ENCODE measurements at places on chromosomes 1 and 21.

GRCh38 chr1:237938553-237938952 lies 47.8 kb upstream of the ZP4 start:
- no peak for DNase-seq

DNA sequence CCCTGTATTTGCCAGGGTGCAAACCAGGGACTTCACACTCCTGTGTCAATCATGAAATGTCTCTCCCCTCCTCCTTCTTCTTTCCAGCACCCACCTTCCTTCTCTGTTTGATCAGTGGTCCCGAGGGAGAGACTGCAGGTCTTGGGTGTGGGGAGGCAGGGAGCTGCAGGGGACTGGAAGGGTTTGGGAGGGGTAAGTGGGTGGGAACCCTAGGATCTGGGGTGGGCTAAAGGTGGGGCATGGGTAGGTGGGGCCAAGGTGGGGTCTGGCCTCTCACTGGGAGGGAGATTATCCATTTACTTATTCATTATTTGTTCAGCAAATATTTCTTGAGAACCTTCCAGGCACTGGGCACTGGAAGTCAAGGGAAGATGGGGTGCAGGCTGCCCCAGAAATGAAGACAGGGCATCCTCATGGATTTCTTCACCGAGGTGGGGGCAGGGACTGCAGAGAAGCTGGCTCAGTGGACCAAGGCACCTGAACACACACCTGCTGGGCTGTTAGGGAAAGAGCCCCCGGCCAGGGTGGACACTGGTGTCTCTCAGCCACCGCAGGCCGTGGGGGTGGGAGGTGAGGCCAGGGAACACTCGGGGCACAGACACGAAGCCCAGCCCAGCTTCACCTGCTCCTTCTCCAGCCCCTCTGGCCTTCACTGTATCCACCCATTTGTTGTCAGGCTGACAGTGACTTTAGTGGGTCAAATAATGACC lies 193.9 kb upstream of the C1orf174 start:
- DNase-seq, result no peak

DNA sequence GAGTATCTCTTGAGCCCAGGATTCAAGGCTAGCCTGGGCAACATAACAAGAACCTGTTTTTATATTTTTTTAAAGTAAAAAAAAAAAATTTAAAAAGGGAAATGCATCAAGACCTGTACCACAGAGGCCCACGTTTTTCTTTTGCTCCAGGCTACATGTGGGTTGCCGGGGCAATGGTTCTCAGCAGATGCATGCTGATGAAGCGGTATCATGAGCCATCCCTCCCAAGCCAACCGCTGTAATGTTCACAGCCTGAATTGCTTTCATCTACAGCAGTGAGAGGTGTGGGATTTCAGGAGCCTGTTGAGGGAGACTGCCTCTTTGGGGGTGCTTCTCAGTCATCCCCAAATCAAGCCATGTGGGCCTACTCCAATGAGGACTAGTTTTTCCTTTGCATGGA lies 60.5 kb downstream of the CD58 start:
- no peak for DNase-seq

DNA sequence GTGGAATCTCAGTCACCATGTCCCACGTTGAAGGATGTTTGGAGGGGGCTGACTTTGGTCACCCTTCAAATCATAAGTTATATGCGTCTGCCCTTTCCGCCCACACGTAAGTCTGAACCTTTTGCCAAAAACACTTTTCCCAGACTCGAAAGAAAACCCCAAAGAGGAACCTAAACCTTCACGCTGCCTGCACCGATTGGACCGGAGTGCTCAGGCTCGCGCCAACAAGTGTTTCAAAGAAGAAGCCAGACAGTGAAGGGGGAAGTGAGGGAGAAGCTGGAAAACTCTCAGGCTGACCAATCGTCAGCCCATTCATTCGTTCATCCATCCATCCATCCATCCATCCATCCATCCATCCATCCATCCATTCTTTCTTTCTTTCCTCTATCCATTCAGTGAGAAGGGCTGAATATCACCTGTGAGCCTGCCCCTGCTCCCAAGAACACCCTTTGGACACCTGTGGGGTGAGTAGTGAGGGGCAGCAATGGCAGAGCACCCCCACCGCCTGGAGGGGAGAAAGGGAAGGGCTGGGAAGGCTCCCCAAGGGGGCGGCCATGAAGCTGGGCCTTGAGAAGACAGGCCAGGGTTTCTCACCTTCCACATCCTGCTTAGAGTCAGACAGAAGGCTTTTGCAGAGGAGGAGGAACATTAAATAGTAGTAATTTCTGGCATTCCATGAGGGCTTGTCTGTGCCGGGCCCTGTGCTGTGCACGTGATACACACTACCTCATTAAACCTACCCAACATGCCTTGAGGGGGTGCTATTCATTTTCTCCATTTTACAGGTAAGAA lies 27.1 kb upstream of the RUNX3 start:
- DNase-seq, result no peak

- DNase-seq, result no peak
These were observed 135.8 kb upstream of the B3GALT2 start for GRCh38 chr1:193322211-193322610.

- DNase-seq, result no peak
These were observed 127.1 kb upstream of the CACYBP start for GRCh38 chr1:174872615-174873058.

DNA sequence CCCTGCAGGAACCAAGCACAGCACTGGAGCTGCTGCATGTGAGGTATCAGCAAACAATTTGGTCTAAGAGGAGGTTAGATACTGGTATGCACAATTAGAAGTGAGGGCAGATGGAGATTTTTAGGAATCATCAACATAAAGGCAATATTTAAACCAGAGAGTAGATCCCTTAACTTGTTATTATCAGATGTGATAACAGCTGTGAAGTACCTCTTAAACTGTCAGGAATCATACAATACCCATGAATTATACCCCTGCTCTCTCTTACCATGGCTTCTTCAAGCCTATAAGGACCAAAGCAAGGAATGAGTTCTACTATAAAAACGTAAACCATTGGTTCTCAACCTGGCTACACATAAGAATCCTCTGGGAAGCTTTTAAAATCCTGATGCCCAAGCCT lies 3.9 kb downstream of the BCAR3 start:
- DNase-seq, result no peak

DNA sequence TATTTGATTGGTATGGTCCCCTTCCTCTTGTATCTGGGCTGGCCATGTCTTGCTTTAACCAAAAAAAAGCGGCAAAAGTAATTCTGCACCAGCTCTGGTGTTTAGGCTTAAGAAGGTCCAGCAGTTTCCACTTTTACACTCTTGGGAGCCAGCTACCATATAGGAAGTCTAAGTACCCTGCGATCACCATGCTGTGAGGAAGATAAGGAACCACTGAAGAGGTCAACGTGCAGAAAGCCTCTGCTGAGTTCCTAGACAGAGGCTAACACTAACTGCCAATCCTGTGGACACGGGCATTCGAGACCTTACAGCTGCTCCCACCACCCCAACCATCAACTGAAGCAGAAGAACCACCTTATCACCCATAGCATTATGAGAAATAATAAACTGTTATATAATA lies 331.4 kb downstream of the VAV3 start:
- no peak for DNase-seq

DNA sequence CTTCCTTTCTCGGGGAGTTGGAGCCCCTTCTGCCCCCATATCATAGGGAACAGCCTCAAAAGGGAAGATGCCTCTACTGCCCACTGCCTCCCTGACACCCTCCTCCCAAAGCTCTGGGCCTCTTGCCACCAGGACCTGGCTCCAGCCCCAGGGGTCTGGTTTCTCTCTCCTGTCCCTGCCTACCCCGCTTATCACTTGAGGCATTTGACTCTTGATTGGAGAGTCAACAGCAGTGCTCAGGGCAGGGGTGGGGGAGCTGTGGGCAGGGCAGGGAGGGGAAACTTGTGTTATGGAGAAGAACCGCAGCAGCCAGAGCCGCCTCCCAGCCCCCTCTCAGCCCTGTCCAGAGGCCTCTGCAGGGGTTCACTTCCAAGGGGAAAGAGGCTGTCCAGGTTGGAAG lies 573 bp downstream of the TRIM63 start:
- DNase-seq, result no peak

DNA sequence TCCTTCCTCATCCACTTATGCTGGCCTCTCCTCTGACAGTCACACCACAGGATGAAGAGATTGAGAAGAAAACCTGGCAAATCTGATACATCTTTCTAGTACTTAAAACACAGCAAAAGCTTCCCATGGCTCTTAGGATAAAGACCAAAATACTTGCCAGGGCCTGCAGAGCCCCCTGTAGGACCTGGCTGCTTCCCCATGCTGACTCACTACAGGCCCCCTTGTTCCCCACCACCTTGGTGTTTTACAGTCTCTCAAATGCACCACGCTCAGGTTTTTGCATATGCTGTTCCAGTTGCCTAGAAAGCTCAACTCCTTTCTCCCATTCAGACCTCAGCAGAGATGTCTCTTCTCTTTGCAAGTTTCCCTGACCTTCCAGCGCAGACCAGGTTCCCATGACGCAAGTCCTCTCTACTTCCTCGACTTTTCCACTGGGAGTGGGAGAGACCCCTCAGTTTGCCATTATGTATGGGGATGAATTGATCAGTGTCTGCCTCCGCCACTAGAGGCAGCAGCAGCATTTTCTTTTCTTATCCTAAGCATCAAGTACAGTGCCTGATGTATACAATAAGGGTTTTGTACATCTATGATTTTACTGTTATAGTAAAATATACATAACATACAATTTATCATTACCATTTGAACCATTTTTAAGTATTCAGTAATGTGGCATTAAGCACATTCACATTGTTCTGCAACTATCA lies 113.8 kb upstream of the C8B start:
- no peak for DNase-seq

GRCh38 chr1:193749868-193750267 lies 563.5 kb upstream of the B3GALT2 start:
- no peak for DNase-seq

GRCh38 chr1:152115344-152115743 lies at the start of gene TCHH:
TCHH (minus strand) TSS chr1:152115444; CDS start chr1:152114080, 1,364 bp downstream.
- no peak for DNase-seq

Measured in NCI-H1930 (cell line).